ENCODE measurements at places on chromosomes 2 and 18. TPM values are rescaled to one million over a fixed set of nuclear protein-coding genes. Genes with fewer than 3 reads are reported as not detected.
A peak's percentile ranks its signal among the peaks of the same experiment; 100 is the strongest.

GRCh38 chr2:232018181-232018580 is 56.7 kb downstream of the DIS3L2 start:
- no peaks in the 10 kb centered on the region for H3K36me3 ChIP-seq
- no peaks in the 10 kb centered on the region for H3K27me3 ChIP-seq
- H3K4me3 ChIP-seq = no peak overlapping the region
- no peaks in the 10 kb centered on the region for H3K4me1 ChIP-seq

GRCh38 chr2:218993345-218994315 is at the start of gene CRYBA2:
TSS of gene CRYBA2 (minus strand) at chr2:218993422. CDS start at chr2:218993176, 246 bp downstream.
- peaks cover 59% of the 10 kb centered on the region for H3K27me3 ChIP-seq
- peaks cover 26% of the 10 kb centered on the region for H3K4me1 ChIP-seq
- no peak for DNase-seq

DNA sequence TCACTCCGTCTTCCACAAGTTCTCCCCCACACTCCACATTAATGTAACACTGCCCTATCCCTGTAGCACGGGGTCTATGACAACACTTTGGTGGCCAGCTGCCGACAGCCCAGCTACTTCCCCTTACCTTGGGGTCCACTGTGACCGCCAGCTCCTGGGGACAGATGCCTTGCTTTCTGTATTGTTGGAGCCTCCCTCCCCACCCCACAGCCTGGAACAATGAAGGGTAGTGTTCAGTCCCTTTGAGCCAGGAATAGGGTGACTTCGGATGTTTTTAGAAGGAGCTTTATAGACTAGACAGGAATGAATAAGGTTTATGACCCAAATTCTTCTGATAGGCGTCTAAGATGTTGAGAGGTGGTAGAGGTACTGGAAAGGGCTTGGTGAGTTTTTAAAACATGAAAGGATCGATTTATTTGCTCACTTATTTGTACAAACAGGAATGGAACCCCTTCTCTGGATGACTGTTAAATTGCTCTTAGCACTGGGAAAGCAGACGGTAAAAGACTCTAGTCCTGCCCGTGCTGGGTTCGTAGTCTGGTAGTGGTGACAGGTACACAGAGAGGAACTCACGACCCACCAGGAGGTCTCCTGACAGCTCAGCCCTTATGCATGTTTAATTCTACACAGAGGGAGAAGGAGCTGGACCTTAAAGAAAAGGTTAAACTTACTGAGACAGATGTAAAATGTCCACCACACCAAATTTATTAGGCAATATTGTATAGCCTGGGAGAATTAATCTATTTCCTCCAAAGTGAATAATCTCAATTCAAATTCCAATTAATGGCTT is 90.9 kb downstream of the MYCN start:
- H3K27me3 ChIP-seq = no peaks in the 10 kb centered on the region
- no peaks in the 10 kb centered on the region for H3K4me1 ChIP-seq
- H3K36me3 ChIP-seq = no peaks in the 10 kb centered on the region
- no peak overlapping the region for H3K27ac ChIP-seq
- no peak for DNase-seq
- no peak overlapping the region for H3K4me3 ChIP-seq

CRYGC gene
- not detected for total RNA-seq

GRCh38 chr2:38713338-38713737 is 37.8 kb downstream of the SRSF7 start:
- H3K27ac ChIP-seq = no peak overlapping the region
- no peak for DNase-seq

- H3K27me3 ChIP-seq = no peaks in the 10 kb centered on the region
- no peak overlapping the region for H3K4me3 ChIP-seq
Measured at GRCh38 chr2:39141334-39142271, 20.8 kb upstream of the SOS1 start.

- H3K27ac ChIP-seq = no peak overlapping the region
- no peak for DNase-seq
- no peaks in the 10 kb centered on the region for H3K27me3 ChIP-seq
- H3K4me3 ChIP-seq = no peak overlapping the region
Measured at GRCh38 chr2:158845859-158846258, 50.7 kb downstream of the DAPL1 start.

OXER1 gene
- total RNA-seq = 8.2 TPM

GRCh38 chr2:66237803-66238379 is 197.0 kb upstream of the MEIS1 start:
- no peak overlapping the region for H3K4me3 ChIP-seq
- H3K36me3 ChIP-seq = no peaks in the 10 kb centered on the region
- no peaks in the 10 kb centered on the region for H3K27me3 ChIP-seq
- DNase-seq = no peak
- H3K4me1 ChIP-seq = no peaks in the 10 kb centered on the region
- H3K27ac ChIP-seq = no peak overlapping the region

GRCh38 chr2:64990876-64991275 is 1.7 kb downstream of the SLC1A4 start:
- no peak for DNase-seq
- no peaks in the 10 kb centered on the region for H3K36me3 ChIP-seq
- H3K4me3 ChIP-seq = peak overlapping the region; percentile 72
- H3K27ac ChIP-seq = no peak overlapping the region
- H3K27me3 ChIP-seq = no peaks in the 10 kb centered on the region

PROKR1 gene
- not detected for total RNA-seq

EPHA4 gene
- total RNA-seq = 12.6 TPM

- H3K36me3 ChIP-seq = no peaks in the 10 kb centered on the region
- peaks cover 9% of the 10 kb centered on the region for H3K4me1 ChIP-seq
- no peak overlapping the region for H3K4me3 ChIP-seq
- H3K27ac ChIP-seq = peak overlapping the region; percentile 19
Measured at GRCh38 chr2:10028988-10029874, 14.1 kb upstream of the KLF11 start.

CIB4 gene
- total RNA-seq = not detected

DNA sequence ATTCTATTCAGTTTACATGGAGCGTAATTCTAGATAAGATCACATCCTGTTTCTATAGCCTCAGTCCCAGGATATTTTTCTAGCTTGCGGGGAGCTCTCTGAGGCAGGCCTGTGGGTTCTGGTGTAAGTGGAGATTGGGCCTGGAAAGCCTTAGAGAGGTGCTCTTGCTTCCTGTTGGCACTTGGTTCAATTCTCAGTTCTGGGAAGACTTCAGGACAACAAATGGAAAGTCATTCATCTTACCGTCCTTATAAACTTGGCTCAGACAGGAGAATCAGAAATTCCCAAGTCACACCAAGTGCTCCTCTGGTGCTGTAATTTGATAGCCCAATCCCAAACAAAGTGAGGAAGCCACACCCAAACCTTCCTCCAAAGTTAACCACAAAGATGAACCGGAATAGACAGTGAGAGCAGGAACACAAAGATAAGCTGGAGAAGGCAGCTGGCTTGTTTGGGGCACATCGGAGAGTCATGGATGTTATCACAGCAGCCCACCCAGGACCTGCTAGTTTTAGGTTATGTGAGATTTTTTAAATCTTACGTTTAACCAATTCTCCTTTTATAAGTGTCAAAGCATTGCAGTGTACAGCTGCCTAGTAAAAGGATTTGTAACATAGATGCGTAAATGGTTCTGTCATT is 144.3 kb upstream of the MAP3K20 start:
- no peak overlapping the region for H3K4me3 ChIP-seq
- no peaks in the 10 kb centered on the region for H3K4me1 ChIP-seq
- H3K27ac ChIP-seq = no peak overlapping the region
- no peak for DNase-seq
- H3K36me3 ChIP-seq = no peaks in the 10 kb centered on the region

ADD2 gene
- not detected for total RNA-seq

LOXHD1 gene
- total RNA-seq = 0.83 TPM

- no peaks in the 10 kb centered on the region for H3K36me3 ChIP-seq
- H3K4me3 ChIP-seq = no peak overlapping the region
- no peak for DNase-seq
Measured at GRCh38 chr2:9918275-9918674, 33.2 kb upstream of the GRHL1 start.

CDH7 gene
- not detected for total RNA-seq
